ENCODE measurements at places on chromosomes 7 and 10. TPM values are rescaled to one million over a fixed set of nuclear protein-coding genes. Genes with fewer than 3 reads are reported as not detected.

- peaks cover 23% of the 10 kb centered on the region for H3K36me3 ChIP-seq
- no peaks in the 10 kb centered on the region for H3K27me3 ChIP-seq
- H3K4me3 ChIP-seq: no peak overlapping the region
- no peak overlapping the region for H3K27ac ChIP-seq
- no peak for DNase-seq
- H3K4me1 ChIP-seq: no peaks in the 10 kb centered on the region
Observed at GRCh38 chr7:6444516-6445269, 3.1 kb downstream of the DAGLB start.

DNA sequence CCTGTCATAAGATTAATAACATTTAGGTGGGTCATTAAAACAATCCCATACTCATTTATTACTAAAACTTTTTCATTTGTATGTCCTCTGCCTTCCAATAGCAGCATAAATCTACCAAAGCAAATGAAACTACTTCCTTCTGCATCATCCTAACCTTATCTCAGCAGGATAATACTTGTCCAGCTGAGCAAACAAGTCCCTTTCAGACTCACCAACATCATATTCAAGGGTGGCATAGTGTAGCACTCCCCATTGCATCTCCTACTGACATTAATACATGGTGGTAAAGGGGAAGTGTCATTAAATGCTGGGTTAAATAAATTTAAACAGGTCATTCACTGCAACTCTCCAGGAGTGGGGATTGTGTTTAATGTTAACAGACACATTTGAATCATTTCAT lies 3.4 kb upstream of the MINDY3 start:
- H3K27ac ChIP-seq: no peak overlapping the region
- H3K4me1 ChIP-seq: peaks cover 17% of the 10 kb centered on the region
- no peaks in the 10 kb centered on the region for H3K36me3 ChIP-seq
- H3K4me3 ChIP-seq: no peak overlapping the region
- no peak for DNase-seq
- H3K27me3 ChIP-seq: no peaks in the 10 kb centered on the region

- DNase-seq: no peak
- no peak overlapping the region for H3K4me3 ChIP-seq
- peaks cover 23% of the 10 kb centered on the region for H3K4me1 ChIP-seq
- no peak overlapping the region for H3K27ac ChIP-seq
Observed at GRCh38 chr7:151438864-151439601, 908 bp downstream of the CRYGN start.

ZNF727 gene
- total RNA-seq: 0.63 TPM

DNA sequence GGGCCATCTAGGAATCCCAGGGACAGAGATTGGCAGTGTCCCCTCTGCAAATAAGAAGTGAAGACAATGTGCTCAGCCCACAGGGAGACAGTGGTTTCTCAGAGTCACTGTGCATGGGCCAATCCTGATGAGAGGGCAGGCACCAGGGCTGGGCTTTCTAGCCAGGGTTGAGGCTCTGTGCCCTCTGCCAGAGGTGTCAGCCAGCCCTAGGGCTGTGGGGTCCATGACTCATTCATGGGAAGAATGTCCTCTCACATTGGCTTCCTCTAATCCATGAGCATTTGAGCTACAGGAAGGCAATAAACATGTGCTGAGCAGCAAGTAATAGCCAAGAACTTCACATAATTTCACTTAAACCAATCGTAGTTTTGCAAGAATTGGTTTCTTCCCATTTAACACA lies 482.0 kb upstream of the MGMT start:
- H3K27me3 ChIP-seq: no peaks in the 10 kb centered on the region
- DNase-seq: no peak
- no peaks in the 10 kb centered on the region for H3K4me1 ChIP-seq
- no peaks in the 10 kb centered on the region for H3K36me3 ChIP-seq
- H3K4me3 ChIP-seq: no peak overlapping the region
- no peak overlapping the region for H3K27ac ChIP-seq

DNA sequence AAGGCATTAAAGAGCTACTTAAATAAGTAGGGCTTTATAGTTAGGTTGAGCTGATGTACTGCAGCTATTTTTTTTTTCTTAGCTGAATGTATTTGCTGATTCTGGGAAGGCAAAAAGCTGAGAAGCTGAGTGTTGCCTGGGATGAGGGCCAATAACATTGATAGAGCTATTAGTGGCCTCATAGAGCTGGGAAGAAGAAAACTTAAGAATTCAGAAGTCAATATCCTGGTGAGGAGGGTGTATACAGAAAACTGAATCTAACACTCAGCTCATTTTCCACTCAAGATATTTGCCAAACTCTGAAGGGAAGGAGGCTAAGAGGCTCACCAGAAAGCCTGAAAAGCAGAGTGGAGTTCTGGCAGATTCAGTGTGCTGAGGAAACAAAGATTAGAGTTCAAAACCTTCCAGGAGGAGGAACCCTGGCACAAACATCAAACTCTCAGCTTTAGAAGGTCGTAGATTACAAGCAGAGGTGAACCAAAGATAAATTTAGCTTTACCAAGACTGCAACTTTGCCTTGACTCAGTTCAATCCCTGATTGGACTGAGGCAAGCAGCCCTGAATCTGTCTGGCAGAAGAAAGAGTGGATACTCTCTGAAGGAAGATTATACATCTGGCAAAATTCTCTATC lies 11.3 kb downstream of the PPP1R3C start:
- H3K4me1 ChIP-seq: peaks cover 8% of the 10 kb centered on the region
- DNase-seq: no peak
- H3K27ac ChIP-seq: peak overlapping the region; percentile 55
- peaks cover 27% of the 10 kb centered on the region for H3K36me3 ChIP-seq
- no peak overlapping the region for H3K4me3 ChIP-seq

- no peak overlapping the region for H3K27ac ChIP-seq
- H3K4me3 ChIP-seq: no peak overlapping the region
- H3K27me3 ChIP-seq: no peaks in the 10 kb centered on the region
- H3K36me3 ChIP-seq: no peaks in the 10 kb centered on the region
Observed at GRCh38 chr10:8633909-8634308, 579.4 kb downstream of the GATA3 start.

GRCh38 chr7:118312966-118313365 lies 88.5 kb downstream of the ANKRD7 start:
- no peaks in the 10 kb centered on the region for H3K4me1 ChIP-seq
- H3K27ac ChIP-seq: no peak overlapping the region

VENTX gene
- total RNA-seq: 0.44 TPM

DNA sequence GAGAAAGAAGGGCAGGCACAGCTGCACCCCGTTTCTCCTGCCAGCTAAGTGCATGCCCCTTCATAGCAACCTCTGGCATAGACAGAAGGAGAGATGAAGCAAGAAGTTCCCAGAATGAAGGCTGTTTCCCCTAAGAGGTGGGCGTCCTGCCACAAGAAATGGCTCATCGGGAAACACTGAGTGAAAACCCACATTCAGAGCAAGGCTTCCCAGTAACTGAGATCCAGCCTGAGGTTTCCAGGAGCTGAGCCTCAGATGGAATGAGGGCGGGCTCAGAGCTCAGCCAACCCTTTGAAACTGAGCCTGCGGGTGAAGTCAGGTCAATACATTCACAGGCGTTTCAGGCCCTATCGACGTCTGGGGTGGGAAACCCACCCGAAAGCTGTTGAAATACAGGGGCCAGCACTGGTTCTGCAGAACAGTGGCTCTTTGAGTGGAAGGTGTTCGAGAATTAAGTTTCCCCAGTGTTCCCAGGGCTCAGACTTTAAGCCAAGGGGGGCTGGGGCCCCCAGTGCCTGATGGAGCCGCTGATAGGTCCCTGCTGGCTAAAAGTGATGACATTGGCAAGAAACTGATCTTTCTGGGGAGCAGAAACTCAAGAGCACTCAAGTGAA lies 510.2 kb downstream of the RPS24 start:
- H3K36me3 ChIP-seq: no peaks in the 10 kb centered on the region
- H3K27ac ChIP-seq: peak overlapping the region; percentile 36
- H3K4me3 ChIP-seq: no peak overlapping the region
- peak; percentile 93 for DNase-seq
- no peaks in the 10 kb centered on the region for H3K4me1 ChIP-seq

POM121 gene
- 17.1 TPM for total RNA-seq

THSD7A gene
- total RNA-seq: 2.9 TPM

DNA sequence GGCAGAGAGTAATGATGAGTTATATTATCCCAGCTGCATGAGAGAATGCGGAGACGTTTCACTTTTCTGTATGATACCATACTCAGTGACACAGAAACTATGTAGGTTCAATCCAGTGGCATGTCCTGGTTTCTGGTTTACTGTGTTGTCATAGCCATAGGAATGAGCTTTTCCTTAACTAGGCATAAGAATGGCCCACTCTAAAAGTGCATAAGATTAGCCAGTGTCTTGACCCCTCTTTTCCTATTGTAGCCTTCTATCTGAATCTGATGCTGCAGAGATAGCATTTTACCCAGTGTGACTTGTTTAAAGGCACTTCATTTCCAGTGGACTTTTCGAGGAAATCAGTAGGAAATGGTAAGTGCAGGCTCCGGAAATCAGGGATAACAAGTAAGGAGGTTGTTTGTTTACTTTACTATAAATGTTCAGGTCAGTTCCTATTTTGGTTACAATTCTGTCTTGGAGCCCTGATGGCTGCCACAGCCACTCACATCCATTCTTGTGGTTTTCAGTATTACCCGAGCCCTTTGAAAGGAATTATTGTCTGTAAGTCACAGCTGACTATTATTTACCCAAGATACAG lies 70.5 kb downstream of the SEMA3A start:
- no peak overlapping the region for H3K4me3 ChIP-seq
- DNase-seq: no peak
- H3K4me1 ChIP-seq: no peaks in the 10 kb centered on the region
- H3K27me3 ChIP-seq: no peaks in the 10 kb centered on the region

CACNB2 gene
- total RNA-seq: 20.6 TPM

GRCh38 chr7:121273467-121274167 lies 55.2 kb upstream of the WNT16 start:
- H3K27me3 ChIP-seq: no peaks in the 10 kb centered on the region
- no peak overlapping the region for H3K27ac ChIP-seq
- no peak overlapping the region for H3K4me3 ChIP-seq
- H3K36me3 ChIP-seq: no peaks in the 10 kb centered on the region

DNA sequence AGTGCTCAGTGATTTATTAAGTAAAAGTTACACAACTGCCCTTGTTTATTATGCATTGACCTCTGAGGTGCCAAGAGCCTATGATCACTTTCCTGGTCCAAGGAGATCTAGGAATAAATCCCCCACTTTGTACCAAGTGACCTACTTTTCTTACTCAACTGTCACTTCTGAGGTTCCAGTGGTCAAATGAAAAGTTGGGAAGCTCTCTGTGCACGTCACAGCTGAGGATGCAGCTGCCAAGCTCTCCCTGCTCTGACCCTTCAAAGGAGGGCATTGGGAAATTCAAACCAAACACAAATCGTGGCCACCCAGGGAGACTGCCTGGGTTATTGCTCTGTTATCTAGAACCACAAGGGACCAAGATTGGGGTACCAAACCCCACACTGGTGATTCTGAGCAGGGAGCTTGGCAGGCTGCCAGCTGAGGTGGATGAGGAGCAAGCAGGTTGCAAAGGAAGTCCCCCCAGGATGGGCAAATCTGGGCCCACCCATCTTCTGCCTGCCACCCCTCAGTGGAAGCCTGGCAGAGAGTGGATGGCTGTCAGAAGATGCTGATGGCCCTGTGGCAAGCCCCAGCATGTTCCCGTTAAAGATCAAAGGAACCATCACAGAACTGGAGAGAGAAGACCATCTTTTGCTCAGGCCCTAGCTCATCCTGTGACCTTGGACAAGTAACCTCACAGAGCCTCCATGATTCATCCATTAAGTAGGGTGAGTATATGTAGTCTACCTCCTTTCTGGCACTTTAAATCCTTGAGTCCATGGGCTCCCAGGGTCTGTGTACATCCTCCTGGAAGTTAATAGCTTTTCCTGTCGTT lies 106.8 kb downstream of the PPP1R3C start:
- H3K4me3 ChIP-seq: no peak overlapping the region
- DNase-seq: no peak
- H3K27me3 ChIP-seq: no peaks in the 10 kb centered on the region

DNA sequence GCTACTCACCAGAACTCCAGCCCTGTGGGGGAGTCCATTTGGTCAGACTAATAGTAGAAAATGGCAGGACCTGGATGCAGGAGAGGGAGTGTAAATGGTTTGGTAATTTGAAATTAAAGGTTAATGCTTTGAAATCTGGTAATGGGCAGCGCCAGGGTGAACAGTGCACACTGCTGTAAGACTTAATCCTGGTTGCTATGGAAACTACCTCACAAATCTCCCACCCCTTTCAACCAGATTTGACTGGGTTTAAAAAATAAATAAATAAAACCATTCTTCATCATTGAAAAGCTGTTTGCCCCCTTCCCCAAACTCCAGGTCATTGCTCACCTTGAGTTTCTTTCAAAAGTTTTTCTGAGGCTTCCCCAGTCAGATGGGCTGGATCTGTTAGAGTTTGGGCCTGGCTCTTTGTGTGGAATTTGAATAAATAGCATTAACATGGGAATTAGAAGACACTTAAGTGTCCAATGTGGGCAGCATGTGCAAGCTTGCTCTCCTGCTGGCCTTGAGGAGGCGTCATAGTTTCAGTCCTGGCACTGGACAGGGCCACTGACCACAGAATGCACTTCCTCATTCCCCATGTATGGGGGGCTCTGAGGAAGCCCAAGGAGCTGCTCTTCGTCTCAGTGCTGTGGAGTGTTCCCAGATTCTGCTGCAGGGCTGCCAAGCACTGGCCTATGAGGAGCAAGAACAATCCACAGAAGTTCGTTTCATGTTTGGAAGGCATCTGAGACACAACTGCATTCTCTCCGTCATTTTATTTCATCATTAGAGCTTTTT lies 90.7 kb downstream of the LRRC4 start:
- no peaks in the 10 kb centered on the region for H3K36me3 ChIP-seq
- H3K4me3 ChIP-seq: no peak overlapping the region
- no peak overlapping the region for H3K27ac ChIP-seq
- no peaks in the 10 kb centered on the region for H3K4me1 ChIP-seq
- no peak for DNase-seq
- H3K27me3 ChIP-seq: no peaks in the 10 kb centered on the region

ACTL6B gene
- total RNA-seq: not detected

SGCE gene
- 41.0 TPM for total RNA-seq

DNA sequence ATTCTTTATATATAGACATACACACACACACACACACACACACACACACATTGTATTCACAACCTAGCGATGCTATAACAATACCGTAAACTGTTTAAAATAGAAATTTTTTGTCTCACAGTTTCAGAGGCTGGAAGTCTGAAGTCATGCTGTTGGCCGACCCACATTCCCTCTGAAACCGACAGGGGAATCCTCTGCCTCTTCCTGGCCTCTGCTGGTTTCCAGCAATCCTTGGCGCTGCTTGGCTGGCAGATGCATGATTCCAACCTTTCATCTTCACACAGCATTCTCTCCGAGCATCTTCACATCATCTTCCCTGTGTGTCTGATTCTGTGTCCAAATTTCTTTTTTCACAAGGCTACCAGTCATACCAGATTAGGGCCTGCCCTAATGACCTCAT lies 94.8 kb downstream of the CCDC71L start:
- no peak for DNase-seq
- H3K4me3 ChIP-seq: no peak overlapping the region
- no peaks in the 10 kb centered on the region for H3K27me3 ChIP-seq
- H3K36me3 ChIP-seq: no peaks in the 10 kb centered on the region

GRCh38 chr7:111528331-111528730 lies 34.0 kb downstream of the IMMP2L start:
- DNase-seq: no peak
- no peaks in the 10 kb centered on the region for H3K27me3 ChIP-seq
- no peaks in the 10 kb centered on the region for H3K36me3 ChIP-seq
- H3K4me1 ChIP-seq: peaks cover 24% of the 10 kb centered on the region
- H3K27ac ChIP-seq: no peak overlapping the region
- H3K4me3 ChIP-seq: no peak overlapping the region
